GM23338 (cell line): ENCODE measurements at places on chromosomes 2 and 18. TPM values are rescaled to one million over a fixed set of nuclear protein-coding genes. Genes with fewer than 3 reads are reported as not detected.
A peak's percentile ranks its signal among the peaks of the same experiment; 100 is the strongest.

Gene TM4SF20
- total RNA-seq = not detected in 2 replicates

Gene PSTPIP2
- total RNA-seq = 1.3 and 2.6 TPM in 2 replicates

- DNase-seq = peak; percentile 98
Observed at GRCh38 chr2:219073413-219074129, 12.8 kb upstream of the IHH start.

GRCh38 chr2:239804161-239805042 is 220.7 kb downstream of the NDUFA10 start:
- DNase-seq = no peak

Gene ANKRD30BL
- 0.17 and 0.62 TPM in 2 replicates for total RNA-seq

DNA sequence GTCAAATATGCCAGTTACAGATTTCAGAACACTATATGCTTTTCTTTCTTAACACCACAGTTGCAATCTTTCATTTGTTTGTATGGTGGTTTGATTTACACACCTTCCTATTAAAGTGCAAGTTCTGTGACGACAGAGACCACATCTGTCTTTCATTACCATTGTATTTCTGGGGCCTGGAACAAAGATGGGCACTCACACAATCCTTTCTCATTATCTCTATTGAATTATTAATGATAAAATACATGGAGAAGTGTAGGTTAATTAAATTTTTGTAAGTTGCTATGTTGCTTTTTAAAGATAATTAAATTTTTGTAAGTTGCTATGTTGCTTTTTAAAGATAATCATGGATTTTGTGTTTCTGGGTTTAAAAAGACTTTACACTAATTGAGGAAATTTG is 79.9 kb downstream of the KCTD18 start:
- DNase-seq = no peak

Gene OR6B2
- not detected in 2 replicates for total RNA-seq

Gene ASXL3
- total RNA-seq = 1.4 and 2.6 TPM in 2 replicates

Gene SRBD1
- 44.3 and 46.3 TPM in 2 replicates for total RNA-seq

Gene UGT1A5
- total RNA-seq = not detected in 2 replicates

DNA sequence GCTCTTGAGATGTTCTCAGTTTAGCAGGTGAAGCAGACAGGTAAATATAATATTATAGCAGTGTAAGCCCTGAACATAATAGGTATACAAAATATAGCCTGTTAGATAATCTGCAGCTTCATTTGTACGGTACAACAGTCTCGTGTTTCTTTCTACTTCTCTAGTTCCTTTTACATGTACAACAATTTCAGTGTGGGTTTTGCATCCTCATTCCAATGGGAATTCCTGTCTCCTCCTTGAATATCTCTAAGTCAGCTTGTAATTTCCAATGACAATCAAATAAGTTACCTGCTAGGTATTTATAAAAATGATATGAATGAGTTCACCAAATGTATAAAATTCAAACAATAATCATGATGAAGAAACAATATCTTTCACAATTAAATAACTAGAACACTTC is 330.0 kb upstream of the RND3 start:
- DNase-seq = no peak

DNA sequence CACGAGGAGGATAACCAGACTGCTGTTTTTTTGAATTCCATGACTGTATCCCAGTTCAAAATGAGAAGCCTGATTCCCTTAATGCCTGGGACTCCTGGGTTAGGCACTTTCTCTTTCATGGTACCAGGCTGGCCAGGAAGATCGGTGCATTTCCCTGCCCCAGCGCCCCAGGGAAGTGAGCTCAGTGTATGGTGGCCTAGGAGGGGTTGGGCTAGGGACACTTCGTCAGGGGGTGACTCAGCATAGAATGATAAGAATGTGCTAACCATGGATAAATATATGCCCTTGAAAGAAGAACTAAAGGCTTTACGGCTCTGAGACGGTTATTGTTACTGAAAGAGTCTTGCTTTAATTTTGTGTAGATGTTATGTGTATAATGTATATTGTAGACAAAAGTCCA is 27.5 kb upstream of the FAM237A start:
- DNase-seq = peak; percentile 15

DNA sequence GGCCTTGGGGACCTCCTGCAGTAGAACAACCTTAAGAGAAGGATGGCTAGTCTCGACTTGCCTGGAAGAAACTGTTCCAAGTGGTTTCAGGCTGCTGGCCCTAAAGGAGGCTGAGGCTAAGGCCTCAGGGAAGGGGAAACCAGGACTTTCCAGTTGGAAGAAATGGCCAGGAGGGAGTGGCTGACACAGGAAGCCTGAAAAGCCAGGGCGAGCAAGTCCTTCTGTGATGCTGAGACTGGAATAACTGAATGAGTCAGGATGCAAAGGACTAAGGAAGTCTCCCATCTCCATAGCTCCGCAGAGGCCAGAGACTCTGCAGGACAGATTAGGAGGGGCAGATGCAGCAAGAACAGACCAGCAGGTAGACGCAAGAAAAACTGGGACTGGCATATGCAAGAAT is 7.4 kb downstream of the HTRA2 start:
- no peak for DNase-seq

Gene LYPD6B
- total RNA-seq = 1.7 and 3.1 TPM in 2 replicates

- no peak for DNase-seq
Observed at GRCh38 chr2:74439373-74439772, 2.4 kb downstream of the RTKN start.

- DNase-seq = no peak
Observed at GRCh38 chr18:72181241-72181764, 362.8 kb downstream of the CBLN2 start.

DNA sequence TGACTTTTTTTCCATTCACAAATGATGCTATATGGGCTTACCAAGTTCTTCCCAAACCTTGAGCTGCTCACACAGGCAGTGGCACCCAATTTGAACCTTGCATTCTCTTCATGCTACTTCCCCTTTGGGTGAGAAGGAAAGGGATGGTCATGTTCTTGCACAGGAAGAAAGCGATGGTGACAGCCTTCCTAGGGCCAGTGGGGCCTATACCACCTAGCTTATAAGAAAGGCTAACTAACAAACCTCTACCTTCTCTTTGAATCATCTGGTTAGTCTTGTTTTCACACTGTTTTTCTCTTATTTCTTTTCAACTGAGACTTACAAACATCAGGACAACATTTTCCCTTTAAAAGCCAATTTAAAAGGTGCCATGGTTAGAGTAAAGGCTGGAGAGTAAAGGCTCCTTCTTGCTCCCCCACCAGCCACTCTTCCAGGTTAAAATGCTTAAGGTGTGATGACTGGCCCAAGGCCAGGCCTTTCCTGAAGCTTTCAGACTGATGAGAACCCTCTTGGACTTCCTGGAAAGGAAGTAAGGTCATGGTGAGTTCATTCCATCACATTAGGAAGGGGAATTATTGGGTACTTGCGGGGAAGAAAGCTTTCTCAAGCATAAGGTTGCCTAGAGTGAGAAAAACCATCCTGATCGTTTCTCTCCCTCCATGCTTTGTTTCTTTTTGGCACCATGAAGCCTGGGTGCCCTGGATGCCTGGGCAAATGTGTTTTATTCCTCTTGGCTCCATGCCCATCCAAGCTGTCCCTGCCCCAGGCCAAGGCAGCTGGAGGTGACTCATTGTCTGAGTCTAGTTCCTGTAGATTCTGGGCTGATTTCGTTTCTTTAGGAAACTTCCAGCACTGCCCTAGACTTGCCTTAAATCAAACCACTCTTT is 41.4 kb upstream of the ITGB6 start:
- no peak for DNase-seq

Gene MAB21L4
- not detected in 2 replicates for total RNA-seq
